ENCODE measurements at places on chromosomes 1 and 21. TPM values are rescaled to one million over a fixed set of nuclear protein-coding genes. Genes with fewer than 3 reads are reported as not detected.

Gene CTSE
- not detected for total RNA-seq

Gene FAM72A
- 51.2 TPM for total RNA-seq

Gene MFN2
- total RNA-seq = 62.3 TPM

Gene PTPN7
- total RNA-seq = 198 TPM

Gene METTL18
- 14.4 TPM for total RNA-seq

Gene CHD5
- 0.47 TPM for total RNA-seq

Gene NR5A2
- total RNA-seq = not detected

Gene FAM151A
- not detected for total RNA-seq

Gene INTS7
- total RNA-seq = 27.6 TPM
